Stimulated activated CD4-positive, alpha-beta T cell treated with anti-CD3 and anti-CD28 coated beads, Interleukin-15, amount 100 ng/mL, for 48 hours (primary cell): ENCODE measurements at places on chromosomes 12 and 14.

DNA sequence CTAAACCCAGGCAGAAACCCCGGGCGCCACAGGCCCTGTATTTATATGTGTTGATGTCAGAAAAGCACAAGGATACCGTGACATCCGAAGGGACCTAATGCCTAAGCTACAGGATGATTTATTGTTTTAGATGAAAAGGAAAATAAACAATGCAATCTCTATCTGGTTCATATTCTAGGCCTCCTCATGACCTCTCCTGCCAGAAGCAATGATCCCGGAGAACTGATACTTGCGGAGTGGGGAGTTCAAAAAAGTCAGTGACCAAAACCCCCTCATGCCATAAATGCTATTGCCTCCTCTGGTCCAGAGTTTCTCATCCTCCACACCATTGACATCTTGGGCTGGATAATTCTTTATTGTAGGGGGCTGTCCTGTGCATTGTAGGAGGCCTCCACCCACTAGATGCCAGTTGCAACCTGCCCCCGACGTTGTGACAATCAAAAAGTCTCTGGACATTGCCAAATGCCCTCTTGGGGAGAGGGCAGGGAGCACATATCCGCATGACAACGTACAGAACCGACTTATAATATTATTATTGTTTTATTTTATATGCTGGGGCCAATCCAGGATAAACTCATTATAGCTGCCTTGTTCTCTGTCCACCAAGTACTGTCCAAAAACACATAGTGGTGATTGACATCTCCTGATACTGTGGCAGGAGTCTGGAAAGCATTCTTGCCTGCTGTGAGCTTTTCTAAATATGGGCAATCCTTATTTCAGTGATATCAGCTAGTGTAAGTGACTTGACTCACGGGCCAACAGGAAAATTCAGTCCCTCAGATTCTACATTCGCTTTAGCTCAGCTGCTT lies 1.1 kb upstream of the CSRP2 start:
- DNase-seq, result no peak

- DNase-seq, result no peak
Observed at GRCh38 chr12:25151476-25151875, 43.5 kb downstream of the DNAI7 start.

DNA sequence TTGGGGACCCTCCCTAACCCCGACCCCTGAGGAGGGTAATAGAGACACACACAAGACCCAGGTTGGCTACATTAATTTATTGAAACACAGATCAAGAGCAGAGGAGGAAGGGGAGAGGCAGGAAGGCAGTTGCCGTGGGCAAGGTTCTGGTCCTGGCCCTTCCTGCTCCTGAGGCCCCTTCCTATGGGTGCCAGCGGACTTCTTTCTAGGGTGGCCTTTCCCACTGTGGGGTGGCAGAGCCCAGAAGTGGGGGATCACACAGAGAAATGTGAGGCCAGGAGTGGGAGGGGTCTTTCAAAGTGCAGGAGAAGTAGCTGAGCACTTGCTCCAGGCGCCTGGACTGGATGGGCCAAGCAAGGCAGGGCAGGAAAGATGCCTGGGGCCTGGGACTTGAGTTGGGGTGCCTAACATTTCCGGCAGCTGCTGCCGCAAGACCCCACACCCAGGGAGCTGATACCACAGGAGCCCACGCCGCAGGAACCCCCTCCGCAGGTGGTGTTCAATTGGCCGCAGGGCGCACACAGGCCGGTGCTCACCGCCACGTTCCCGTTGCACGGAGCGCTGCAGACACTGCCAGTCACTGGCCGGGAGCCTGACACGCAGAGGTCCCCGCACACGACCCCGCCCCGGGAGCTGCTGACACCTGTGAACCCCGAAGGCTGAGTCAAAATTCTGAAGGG lies 5.3 kb downstream of the KRT81 start:
- no peak for DNase-seq

- DNase-seq, result no peak
Observed at GRCh38 chr14:33455654-33456345, 495.1 kb downstream of the EGLN3 start.

- no peak for DNase-seq
Observed at GRCh38 chr14:99666533-99666932, 17.6 kb upstream of the CYP46A1 start.

DNA sequence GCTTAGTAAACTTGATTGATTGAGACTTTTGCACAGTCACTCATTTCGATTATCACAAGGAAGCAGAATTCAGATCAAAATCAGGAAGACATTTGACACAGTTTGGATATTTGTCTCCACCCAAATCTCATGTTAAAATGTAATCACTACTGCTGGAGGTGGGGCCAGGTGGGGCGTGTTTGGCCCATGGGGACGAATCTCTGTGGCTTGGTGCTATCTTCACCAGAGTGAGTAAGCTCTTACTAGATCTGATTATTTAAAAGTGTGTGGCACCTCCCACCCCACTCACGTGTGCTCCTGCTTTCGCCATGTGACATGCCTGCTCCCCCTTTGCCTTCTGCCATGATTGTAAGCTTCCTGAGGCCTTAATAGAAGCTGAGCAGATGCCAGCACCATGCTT lies 291.4 kb downstream of the PCNX1 start:
- DNase-seq, result no peak

DNA sequence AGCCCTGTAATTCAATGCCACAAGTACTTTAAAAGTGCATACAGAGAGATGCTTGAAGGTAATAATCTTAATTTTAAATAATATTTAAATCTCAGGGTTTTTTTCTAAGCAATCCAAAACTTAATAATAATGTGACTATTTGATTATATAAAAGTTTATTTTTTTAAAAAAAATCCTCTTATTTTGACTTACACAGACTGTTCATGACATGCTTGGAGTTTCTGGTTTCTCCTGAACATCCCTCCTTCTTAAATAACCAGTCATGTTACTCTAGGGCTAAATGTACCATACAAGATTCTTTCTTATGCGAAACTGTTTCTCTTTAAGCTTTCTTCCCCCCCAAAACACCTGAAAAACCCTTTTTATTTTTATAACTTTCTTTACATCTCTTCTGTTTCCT lies 58.2 kb upstream of the SLC2A13 start:
- DNase-seq, result no peak
